ENCODE measurements at places on chromosomes 7 and 10. TPM values are rescaled to one million over a fixed set of nuclear protein-coding genes. Genes with fewer than 3 reads are reported as not detected.

Gene SEMA3A
- total RNA-seq, result 15.1 TPM

Gene CCDC146
- total RNA-seq, result 26.4 TPM

Gene ATRNL1
- total RNA-seq, result 5.6 TPM

Gene INPP5F
- total RNA-seq, result 50.6 TPM

Gene GALNT17
- total RNA-seq, result 65.4 TPM

Gene FIS1
- total RNA-seq, result 231 TPM
